Brain pericyte (primary cell): ENCODE measurements at places on chromosomes 1 and 21.

GRCh38 chr21:38039841-38040240, 123.6 kb upstream of the KCNJ6 start:
- no peak for DNase-seq

DNA sequence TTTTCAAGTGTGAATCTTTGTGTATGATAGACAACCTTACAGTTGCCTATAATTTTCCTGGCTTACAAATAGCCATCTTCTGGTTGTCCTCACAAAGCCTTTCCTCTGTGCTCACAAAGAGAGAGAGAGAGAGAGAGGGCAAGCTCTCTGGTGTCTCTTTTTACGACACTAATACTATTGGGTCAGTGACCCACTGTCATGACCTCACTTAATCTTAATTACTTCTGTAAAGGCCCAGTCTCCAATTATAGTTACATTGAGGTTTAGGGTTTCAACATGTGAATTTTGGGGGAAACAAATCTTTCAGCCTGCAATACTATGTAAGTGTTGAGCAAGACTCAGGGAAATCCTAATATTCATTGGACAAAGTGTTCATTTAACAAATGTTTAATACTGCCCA, 167.4 kb upstream of the COL11A1 start:
- DNase-seq, result no peak

DNA sequence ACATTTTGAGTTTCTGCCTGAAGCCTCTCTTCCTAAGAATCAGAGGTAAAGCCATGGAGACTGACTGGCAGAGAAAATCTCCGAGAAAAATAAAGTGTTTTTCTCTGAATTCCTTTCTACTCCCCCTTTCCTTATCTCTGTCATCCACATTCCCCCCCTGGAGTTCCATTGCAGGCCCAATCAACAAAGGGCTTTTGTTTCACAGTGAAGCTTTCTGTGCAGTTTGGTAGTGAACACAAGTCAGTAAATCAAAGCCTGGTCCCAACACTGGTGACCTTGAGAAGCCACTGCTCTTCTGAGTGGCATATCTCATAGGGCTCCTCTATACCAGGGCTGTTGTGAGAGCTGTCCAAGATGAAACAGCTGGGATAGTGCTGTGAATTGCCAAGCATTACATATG, 228.4 kb downstream of the SEC16B start:
- no peak for DNase-seq

- DNase-seq, result no peak
Measured at GRCh38 chr21:36117286-36117741, 17.6 kb upstream of the CBR3 start.

GRCh38 chr1:18283601-18284385, 176.2 kb downstream of the IGSF21 start:
- no peak for DNase-seq

DNA sequence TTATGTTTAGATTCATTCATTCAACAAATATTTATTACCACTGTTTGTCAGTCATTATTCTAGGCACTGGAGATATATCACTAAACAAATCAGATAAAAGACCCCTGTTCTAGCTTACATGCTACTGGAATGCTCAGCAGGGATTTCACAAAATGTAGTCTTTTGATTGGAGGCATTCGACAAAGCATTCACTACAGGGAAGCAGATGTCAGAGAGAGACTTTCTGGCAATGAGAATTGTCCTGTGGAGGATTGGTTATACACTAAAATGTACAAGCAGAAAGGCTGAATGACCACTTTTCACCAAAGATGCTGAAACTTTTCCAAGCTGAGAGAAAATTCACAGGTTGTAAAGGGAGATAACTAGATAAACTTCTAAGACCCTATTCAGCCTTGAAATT, 57.7 kb downstream of the SCMH1 start:
- no peak for DNase-seq

DNA sequence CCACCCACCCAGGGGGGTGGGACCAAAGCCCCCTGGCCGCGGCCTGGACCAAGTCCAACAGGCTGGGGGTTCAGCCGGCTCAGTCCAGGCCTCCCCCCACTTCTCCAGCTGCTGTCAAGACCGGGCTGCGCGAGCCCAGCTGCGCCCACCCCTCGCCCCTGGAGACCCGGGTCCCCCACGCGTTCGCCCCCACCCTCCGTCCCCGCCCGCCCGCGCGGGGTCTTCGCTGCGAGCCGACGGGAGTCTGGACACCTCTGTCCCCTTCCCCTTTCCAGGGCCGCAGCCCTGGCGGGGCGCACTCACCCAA, 253 bp downstream of the RAP1GAP start:
- DNase-seq, result no peak
